ENCODE measurements at places on chromosomes 5 and 9.

DNA sequence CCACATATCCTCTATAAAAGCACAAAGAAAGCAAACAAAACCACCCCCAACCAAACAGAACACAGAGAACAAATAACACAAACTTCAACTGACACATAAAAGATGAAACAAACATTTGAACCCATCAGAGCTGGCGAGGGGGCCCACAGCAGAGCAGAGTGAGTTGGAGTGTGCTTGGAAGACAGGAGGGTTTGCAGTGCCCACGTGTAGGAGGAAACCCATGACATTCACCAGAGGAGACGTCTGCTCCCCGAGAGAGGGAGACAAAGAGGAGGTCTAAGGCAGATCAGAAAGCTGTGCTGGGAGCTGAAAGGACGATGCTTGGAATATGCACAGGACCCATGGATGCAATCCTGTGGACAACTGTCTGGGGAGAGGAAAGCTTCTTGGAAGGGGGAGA lies 27.0 kb downstream of the MRPL36 start:
- DNase-seq, result no peak

DNA sequence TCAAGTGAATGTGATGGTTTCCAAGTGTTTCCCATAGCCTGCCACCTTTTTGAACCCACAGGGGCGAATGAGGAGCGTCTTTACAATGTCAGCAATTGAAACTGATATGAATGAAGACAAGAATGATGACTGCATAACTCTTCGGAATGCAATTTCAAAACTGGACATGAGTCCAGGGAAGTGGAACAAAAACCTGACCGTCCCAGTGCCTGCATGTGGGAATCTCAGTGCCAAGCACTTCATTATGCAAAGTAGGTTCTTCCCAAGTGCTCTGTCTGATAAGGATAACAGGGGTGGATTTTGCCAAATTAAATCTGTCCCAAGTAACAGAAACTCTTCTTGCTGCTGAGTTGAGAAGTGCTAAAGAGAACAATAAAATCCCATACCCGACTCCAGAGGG lies 243.8 kb upstream of the ADAMTS16 start:
- DNase-seq, result no peak

GRCh38 chr5:33231935-33232334 lies 208.8 kb upstream of the TARS1 start:
- DNase-seq, result no peak

DNA sequence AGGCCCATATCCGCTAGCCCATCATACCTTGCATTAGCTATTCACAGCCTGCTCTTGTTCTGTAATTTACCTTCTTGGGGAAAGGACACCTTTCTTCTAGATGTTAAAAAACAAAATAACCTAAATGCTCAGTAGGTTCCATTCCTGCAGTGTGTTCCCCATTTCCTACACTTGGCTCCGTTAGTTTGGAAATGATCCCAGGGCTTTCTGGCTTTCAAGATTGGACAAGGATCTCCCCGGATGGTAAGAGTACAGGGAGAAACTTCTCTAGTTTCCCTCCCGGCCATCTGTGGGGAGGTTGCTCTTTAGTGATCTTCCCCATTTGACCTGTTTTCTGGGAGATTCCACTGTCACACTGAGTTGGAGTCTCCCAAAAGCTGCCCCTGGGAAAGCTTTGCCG lies 27.3 kb upstream of the STC2 start:
- DNase-seq, result no peak

DNA sequence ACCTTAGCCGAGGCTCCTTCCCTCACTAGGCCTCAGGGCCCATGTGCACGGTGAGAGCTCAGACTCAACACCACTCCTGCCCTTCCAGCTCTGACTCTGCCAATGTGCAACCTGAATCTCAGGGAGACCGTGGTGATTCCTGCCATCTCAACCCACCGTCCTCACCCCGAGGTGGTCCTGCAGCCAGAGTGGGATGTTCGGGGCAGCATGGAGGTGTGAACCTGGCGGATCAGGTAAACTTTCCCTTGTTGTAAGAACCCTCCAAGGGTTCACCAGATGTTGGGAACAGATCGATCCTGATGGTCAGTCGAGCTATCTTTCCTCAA lies 538 bp upstream of the AKNA start:
- no peak for DNase-seq

DNA sequence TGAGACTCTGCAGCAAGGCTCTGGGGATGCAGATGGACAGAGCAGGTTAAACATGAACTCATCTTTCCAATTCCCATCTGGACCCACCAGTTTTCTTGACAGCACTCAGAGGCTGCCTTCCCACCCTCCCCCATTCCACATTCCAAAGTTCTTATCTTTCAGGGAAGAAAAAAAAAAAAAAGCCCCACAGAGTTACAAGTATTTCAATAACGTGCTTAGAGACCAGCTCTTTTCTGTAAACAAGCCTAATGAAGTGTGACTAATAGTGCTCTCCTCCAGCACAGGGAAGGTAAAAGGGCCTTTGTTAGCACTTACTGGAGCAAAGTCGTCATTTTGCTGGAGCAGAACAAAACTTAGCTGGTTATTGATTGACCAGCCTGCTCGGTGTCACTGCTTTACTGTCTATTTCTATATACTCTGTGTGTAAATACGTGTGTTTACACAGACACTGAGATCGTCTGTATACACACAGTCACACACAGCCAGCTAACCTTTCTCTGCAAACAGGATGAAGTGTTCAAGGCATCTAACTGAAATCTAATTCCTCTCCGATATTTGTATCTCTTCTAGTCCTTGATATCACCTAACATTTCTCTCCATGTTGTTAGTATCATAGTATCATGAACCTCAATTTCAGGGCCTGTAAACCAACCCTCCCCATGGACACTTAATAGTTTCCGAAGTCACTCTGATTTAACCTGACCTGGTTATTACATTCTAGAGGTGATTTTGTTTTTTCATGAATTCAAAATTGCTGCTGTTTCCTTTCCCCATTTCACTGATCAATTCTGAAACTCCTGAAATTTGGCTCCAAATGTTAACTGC lies 84.9 kb downstream of the ZNF608 start:
- peak; percentile 64 for DNase-seq
